Lung (tissue), 17 donors: ENCODE measurements at places on chromosomes 13 and 19. TPM values are rescaled to one million over a fixed set of nuclear protein-coding genes. Genes with fewer than 3 reads are reported as not detected.

Gene MAB21L1
- polyA plus RNA-seq, result 0.04 TPM

DNA sequence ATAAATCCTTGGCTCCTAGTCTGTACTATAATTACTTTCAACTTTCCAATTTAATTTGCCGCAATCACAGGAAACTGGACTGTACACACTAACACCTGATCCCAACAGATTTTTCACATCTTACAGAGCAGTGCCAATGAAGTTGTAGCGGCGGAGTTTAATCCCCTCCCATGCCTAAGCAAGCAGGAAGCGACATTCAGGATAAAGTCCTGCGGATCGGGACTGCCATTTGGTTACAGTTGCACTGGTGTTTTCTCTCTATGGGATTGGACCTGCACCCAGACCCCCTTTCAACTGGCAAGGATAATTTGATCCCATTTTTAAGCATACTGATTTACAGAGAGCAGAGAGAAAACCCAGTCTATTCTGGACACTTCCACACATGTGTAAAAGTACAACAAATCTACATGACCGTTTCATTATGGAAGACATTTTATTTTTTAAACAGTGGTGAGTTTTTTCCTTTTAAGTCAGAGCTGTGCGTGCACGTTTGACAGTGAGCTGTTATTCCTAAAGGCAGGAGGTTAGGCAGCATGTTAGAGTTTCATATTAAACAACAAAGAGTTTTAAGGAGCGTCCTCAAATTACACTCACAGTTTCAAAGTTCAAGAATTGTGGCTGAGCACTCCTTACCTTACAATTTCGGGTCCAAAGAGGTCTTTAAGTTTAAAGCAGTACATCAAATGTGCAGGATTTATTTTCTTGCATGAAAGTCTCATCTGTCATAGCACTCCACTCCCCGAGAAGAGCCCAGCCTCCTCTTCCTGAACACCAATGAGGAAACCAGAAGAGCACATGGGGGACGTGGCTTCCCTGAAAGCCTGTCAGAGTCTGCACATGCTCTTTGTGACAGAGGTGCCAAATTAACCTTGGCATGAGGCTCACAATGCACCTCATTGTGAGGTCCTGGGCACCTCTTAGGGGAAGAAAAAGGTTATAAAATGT is 141.6 kb upstream of the RFC3 start:
- peak; percentile 51 for DNase-seq

DNA sequence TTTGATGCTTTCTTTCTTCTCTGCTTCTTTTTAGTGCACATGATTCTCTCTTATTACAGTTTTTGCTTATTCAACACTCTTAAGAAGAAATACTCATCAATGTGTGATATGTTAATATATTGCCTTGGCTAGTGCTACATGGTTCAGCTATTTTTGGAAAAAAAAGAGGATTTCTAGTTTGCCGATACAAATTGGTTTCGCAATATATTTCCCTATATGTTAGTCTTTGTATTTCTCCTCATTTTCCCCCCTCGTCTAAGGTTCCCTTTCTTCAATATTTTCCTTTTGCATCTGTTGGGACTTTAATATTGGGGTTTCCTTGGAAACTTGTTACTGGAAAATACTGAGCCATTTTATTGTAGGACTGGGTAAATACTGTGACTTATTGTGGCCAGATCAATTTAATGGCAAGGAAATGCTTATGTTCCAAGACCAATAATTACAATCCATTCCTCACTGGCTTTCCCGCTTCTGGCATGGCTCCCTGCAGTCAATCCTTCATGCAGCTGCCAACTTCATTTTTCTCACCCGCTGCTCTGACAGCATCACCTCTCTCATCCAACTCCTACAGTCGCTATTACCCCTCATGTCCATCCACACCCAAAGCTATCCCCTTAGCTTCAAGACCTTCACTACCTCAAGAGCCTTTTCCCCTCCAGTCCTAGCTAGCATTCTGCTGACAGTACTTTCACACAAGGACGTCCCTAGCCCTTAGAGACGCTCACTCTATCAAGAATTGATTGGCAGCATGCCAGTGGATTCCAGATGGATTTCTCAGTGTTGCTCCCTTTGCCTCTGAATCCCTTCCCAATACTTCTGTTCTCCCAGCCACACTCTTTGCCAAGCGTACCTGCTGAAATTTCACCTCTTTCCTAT is 280.1 kb upstream of the TMTC4 start:
- DNase-seq, result no peak

DNA sequence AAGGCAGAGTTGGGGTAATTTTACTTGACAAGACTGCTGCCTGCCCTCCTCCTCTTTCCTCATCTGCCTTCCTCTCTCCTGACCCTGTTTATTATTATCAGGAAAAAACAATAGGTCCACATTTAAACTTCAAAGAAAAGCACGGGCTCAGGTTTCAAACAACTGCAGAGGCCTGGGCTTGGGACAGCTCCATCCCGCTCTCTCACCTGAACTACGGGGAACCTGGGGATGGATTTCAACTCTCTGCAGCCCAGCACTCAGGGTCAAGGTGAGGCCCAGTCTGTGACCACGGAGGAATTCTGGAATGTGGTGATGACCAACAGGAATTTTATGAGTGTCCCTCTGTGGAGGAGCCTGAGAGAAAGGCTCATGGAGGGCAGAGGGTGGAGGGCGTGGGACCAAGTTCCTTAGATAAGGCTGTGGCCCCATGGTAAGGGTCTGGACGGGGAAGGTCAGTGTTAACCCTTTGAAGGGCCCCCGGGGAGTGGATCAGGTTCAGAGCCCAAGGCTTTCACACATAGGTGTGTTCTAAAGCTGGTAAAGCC is 220.8 kb upstream of the MAB21L1 start:
- no peak for DNase-seq

DNA sequence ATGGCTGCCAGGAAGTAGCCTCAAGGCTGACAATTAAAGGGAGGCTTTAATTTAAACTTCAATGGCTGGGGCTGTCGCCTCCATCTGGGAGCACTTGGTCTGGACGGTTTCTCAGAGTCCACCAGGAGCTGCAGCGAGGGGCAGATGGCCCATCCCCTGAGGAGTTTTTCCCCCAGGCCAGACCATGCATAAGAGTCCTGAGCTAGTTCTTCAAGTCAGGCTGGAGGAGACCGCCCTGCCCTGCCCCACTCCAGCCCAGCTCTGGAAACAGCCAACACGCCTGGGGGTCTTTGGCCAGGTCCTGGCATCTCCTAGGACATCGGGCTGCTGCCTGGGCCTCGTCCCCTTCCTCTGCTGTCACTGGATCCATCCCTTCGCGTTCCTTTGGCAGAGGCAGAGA is 5.3 kb upstream of the ACTN4 start:
- no peak for DNase-seq

Gene TLE2
- 30.8 TPM for polyA plus RNA-seq

DNA sequence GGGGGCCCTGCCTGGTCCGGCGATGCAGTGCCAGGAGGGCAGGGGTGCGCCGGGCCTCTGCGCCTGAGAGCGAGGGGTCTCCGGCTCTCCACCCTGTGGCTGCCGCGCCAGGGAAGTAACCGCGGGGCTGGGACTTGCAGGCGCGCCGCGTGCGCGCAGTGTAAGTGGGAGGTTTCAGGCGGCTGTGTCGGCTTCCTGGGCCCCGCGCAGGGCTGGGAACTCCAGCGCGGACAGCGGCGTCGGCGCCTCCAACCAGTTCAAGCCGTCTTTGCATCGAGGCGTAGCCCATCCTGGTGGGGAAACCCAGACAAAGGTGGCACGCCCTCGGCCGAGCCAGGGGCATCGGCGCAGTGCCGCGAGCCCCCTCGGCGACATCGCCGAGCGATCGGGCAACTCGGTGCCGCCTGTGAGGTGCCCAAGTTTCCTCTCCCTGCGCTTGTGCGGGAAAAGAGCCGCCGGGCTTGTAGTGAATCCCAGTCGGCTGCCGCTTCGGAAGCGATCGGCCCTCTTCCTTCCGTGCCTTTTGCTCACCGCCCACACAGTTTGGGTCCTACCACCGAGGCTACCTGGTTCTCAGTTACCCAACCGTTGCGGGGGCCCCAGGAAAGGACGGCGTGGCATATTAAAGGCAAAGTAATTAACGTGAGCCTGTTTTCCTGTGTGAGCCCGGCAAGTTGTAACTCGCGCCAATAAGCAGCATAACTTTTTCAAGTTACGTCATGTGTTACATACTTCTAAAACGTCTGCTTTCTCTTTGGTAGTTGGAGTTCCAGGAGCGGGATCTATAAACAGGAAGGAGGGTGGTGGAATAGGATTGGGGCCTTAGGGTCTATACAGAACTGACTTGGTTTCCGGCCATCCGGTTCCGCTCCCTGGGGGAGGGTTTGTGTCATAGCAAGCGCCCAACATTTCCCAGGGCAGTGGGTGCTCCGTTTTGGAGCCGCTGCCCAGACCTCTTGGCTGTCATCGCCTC is 1.2 kb downstream of the LRCH1 start:
- DNase-seq, result peak; percentile 96

DNA sequence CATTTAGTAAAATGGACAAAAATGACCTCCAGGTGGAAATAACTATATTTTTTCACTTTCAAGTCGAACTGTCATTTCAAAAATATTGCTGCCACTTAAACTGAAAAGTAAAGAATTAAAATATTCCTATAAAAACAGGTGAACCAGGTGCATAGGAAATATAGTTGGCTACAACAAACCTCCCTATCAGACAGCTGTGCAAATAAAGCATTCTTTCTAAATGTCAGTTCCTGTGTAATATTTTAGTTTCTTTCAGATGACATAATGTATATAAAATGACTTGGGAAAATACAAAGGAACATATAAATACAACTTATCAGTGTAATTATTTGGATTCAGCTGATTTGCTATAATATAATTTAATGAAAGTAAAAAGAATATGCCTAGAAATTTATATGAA is 403.5 kb upstream of the GPC6 start:
- no peak for DNase-seq

DNA sequence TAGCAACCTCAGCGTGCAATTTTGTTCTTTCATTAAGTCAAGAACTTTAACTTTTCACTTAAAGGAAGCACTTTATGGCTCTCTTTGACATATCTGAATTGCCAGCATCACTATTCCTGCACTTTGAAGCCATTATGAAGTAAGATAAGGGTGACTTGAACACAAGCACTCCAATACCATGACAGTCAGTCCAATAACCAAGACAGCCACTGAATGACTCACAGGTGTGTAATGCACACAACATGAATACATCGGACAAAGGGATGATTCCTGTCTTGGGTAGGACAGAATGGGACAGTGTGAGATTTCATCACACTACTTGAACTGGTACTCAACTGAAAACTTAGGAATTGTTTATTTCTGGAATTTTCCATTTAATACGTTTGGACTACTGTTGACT is 233.7 kb upstream of the IPO5 start:
- DNase-seq, result no peak

Gene KBTBD6
- 2.9 TPM for polyA plus RNA-seq

Gene VAV1
- polyA plus RNA-seq, result 60.8 TPM

DNA sequence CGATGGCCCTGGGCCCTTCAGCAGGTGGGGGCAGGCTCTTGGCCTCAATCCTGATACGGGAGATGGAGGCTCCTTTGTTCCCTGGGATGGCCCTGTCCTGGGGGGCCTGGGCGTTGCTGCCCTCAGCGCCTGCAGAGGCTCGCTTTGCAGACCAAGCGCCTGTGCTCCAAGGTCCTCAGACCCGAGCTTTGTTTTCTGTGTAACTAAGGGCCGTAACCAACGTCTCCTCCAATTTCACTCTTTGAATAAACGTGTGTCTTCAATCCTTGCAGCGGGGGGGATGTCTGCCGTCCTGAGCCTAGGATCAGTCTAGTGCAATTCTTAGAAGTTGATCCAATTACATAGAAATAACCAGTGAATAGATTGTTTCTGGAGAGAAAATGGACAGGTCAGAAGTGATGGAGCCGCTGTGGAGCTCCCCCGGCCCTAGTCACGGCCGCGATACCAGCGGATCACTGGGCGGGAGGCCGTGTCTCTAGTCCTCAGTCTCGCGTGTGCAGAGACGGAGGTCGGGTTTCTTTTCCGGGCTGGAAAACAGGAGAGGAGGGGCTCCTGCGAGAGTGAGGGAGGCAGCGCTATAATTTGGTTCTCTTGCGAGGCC is 5.3 kb downstream of the PTBP1 start:
- DNase-seq, result no peak

DNA sequence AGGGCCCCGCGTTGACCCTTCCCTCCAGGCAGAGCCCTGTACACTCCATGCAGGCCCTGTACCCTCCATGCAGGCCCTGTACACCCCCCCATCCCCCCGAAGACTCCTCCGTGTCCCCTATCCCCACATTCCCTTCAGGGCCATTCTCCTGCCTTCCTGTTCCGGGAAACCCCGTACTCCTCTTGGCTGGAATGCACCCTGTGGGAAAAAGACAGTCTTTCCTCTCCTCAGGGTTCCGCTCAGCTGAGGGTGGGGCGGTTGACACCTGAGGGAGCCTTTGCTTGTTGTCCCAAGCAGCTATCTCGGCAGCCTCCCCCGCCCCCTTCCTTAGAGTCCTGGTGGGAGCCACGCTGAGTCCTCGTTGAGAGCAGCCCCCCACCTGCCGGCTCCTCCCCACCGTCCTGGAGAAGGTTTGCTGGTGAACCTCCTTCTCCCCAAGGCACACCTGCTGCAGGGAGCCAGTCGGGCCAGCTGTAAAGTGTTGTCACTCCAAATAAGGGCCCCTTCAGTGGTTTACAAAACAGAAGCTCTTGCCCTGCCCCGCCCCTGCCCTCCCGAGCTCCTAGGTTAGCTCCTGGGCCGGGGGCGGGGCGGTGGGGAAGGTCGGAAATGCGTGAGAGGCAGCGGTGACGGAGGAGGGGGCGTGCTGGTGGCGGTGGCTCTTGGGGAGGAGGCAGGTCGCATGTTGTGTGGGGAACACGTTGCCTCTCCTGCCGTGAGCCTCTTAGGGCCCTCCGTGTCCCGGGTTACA is 1.5 kb downstream of the GNA11 start:
- DNase-seq, result no peak

GRCh38 chr19:17402982-17403855 is 2.2 kb downstream of the BST2 start:
- DNase-seq, result no peak

Gene N4BP2L1
- polyA plus RNA-seq, result 21.6 TPM

DNA sequence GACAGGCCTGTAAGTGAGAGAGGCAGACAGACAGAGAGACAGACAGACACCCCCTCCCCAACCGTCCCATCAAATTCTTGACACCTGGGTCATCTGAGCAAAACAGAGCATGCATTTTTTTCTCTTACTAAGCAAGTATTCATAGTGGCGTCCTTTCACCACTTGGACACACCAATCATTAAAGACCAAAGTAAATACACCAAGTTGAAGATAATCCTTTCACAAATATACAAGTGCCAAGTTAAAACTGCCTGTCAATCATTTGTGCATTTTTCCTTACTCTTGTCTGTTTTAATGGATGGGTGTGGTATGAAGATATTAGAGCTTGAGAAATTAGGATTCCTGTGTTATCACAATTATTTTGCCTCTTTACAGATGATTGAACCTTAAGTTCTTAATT is 337.3 kb downstream of the ATP8A2 start:
- DNase-seq, result no peak

GRCh38 chr13:28401303-28402056 is 93.4 kb downstream of the FLT1 start:
- DNase-seq, result no peak

DNA sequence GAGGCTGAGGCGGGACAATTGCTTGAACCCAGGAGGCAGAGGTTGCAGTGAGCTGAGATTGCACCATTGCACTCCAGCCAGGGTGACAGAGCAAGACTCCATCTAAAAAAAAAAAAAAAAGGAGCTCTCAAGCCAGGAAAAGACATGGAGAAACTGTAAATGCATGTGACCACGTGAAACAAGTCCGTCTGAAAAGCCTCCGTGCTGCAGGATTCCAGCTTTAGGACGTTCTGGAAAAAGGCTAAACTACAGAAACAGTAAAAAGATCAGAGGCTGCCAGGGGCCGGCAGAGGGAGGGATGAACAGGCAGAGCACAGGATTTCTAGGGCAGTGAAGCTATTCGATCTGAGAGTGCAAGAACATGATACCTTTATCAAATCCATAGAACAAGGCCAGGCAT is 40.7 kb upstream of the NDUFS7 start:
- peak; percentile 48 for DNase-seq
